ENCODE measurements at places on chromosomes 12 and 14. TPM values are rescaled to one million over a fixed set of nuclear protein-coding genes. Genes with fewer than 3 reads are reported as not detected.

Gene PKP2
- total RNA-seq = 18.0 TPM

Gene SIX4
- total RNA-seq = 15.8 TPM

Gene GPR84
- not detected for total RNA-seq

Gene CRIP1
- total RNA-seq = 15.2 TPM

Gene NKX2-1
- total RNA-seq = not detected

Gene EML5
- total RNA-seq = 0.16 TPM

Gene KRT7
- 67.6 TPM for total RNA-seq

Gene CCDC63
- total RNA-seq = not detected

Gene AICDA
- total RNA-seq = not detected

Gene ARMH4
- total RNA-seq = 15.8 TPM

Gene JAG2
- total RNA-seq = 2.4 TPM

Gene PTPRQ
- 0.25 TPM for total RNA-seq

Gene PTHLH
- total RNA-seq = 2.6 TPM

Gene KRT73
- not detected for total RNA-seq

Gene HCAR1
- total RNA-seq = 3.4 TPM

Gene POMT2
- 15.3 TPM for total RNA-seq

Gene RNASE3
- not detected for total RNA-seq

Gene ACSM4
- total RNA-seq = not detected

Gene CLEC6A
- total RNA-seq = not detected

Gene SLC8B1
- total RNA-seq = 26.2 TPM

Gene SRRM4
- under 0.01 TPM for total RNA-seq

Gene C12orf75
- total RNA-seq = 264 TPM

Gene MSI1
- 2.0 TPM for total RNA-seq

Gene CCDC175
- not detected for total RNA-seq
